ENCODE measurements at places on chromosomes 12 and 14.

DNA sequence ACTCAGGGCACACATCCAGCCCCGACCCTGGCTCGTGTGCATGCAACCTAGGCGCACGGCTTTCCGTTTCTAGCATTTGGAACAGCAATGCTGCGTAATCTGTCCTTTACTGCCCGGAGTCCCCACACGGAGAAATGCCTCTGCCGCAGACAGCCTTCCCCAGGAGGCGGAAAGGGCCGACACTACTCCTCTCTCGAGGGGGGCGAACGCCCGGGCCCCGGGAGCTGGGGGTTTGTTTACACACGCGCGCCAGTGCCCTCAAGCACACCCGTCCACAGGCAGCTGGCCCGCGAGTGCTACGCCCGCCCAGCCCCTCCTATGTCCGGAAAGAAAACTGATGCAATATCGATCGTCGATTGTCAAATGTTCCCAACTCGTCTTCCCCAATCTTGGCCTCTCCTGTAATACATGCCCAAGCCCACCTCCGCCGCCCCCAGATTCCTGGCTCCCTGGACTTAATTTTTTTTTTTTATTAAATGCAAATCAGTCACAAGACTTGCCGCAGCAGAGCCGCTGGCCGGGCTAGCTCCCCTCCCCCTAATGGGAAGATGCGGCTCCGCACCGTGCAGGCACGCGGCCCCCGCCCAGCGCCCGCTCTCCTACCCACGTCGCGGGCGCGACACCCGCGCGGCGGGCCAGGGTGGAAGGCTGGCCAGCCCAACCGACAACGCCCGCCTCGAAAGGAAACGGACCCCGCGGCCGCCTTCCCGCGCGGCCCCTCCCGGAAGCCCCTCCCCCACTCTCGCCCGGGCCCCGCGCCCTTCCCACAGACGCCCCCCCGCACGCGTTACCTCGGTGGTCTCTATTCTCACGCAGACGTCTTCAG lies 642 bp downstream of the SLC38A2 start:
- DNase-seq, result no peak

GRCh38 chr14:52485350-52485960 lies 66.8 kb downstream of the TXNDC16 start:
- no peak for DNase-seq

DNA sequence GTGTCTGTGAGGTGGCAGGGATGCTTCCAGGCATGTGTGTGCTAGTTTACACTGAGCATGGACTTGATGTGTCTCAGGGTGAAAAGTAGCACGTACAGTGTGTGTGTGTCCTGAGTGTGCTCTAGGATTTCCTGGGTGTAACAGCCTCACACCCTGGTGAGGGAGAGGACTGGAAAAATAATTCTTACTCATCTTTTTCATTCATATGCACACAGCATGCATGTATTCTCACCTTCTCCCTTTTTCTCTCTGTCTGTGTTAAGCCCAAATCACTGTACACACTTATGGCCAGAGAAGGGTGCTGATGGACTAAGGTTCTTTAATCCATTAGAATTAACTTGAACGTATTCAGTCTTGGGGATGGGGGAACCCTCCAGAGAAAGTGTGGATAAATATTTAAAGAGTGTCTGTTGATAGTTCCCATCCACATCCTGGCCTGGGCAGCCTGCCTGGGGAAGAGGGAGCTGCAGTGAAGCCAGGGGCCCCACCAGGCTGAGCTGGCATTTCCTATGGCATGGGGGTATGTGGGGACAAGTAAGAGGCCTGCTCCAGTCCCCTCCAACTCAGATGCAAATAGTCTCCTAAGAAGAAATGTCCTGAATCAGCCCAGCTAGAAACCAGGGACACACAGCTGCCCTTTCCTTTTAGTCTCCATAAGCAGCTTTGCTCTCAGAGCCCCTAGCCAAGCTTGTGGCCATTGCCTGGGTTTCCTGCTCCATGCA lies 1.1 kb upstream of the HOXC8 start:
- no peak for DNase-seq

DNA sequence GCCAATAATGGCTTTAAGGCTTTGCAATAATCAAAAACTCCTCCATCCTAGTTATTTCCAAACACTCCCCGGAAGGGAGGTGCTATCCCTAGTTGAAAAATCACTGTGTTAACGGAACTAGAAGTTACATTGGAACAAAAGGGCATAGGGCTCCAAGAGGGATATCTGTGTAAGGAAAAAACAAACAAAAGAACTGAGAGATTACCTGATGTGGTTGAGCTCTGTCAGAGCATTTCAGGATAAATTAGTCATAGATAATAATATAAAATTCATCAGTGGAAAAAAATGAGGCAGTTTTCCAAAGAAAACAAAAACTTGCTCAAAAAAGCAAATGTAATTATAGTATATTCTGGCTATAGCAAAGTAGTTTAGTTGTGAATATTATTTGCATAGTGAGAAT lies 27.4 kb upstream of the PAPLN start:
- DNase-seq, result peak; percentile 86

- DNase-seq, result no peak
Observed at GRCh38 chr12:69906411-69907216, 81.6 kb downstream of the MYRFL start.
